Fibroblast of skin of back (primary cell): ENCODE measurements at places on chromosomes 3 and 15.

GRCh38 chr15:78315686-78316282 lies 16.4 kb upstream of the SKIC8 start:
- DNase-seq, result no peak

GRCh38 chr3:37922721-37923568 lies 61.3 kb downstream of the CTDSPL start:
- peak; percentile 80 for DNase-seq

- DNase-seq, result no peak
Observed at GRCh38 chr3:180913581-180914404, 1.3 kb downstream of the FXR1 start.

DNA sequence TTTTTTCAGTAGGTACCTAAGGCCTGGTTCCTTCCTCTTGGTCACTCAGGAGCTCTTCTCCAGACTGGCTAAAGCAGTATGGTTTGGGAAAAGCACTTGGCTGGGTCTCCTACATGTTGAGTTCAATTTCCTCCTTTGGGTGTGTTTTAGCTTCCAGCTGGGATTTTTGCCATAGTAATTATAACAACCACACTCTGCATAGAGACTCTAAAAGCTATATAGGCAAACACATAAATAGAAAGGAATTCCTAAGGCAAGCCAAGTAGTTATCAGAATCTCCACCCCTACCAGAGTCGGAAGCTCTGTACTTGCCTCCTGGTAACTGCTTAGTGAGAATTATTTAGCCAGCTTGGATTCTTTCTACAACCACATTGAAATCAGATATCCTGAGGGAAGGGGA lies 48.6 kb downstream of the FOXL2 start:
- DNase-seq, result peak; percentile 24

- DNase-seq, result peak; percentile 34
Observed at GRCh38 chr3:31132132-31132769, 237.8 kb upstream of the GADL1 start.

DNA sequence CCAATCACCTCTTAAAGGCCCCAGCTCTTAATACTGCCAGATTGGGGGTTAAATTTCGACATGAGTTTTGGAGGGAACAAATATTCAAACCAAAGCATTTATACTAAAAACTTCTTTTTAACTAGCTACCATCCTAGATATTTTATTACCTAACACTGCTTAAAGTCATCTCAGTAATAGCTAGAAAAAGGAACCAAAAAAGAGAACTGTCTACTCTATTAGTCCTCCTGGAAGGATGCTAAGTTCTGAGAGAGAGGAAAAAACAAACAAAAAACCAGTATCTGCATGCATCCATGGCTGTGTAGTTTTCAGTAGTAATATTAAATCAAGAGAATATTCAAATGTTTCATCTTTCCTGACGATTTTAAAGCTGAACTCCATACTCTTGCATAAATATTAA lies 5.8 kb downstream of the CPOX start:
- DNase-seq, result no peak

DNA sequence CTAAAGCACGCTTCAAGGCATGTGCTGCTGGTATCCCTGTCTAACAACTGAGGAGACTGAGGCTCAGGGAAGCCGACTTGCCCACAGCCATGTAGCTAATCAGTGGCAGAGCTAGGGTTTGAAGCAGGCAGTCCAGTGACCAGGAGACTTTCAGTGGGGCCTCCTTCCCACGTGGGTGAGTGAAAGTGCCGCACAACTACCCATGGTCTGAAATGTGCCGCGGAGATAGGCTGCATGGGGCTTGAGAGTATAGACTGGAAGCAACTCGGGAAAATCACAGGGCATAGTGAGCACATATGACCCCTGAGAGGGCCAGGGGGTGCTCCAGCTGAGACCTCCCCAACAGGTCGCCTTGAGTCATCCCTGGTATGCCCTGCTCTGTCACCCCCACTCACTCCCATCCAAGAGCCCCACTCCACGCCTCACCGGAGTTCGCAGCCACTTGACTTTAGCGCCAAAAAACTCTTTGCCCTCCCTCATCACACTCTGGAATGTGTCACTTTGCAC lies 19.1 kb downstream of the FAM174B start:
- no peak for DNase-seq

DNA sequence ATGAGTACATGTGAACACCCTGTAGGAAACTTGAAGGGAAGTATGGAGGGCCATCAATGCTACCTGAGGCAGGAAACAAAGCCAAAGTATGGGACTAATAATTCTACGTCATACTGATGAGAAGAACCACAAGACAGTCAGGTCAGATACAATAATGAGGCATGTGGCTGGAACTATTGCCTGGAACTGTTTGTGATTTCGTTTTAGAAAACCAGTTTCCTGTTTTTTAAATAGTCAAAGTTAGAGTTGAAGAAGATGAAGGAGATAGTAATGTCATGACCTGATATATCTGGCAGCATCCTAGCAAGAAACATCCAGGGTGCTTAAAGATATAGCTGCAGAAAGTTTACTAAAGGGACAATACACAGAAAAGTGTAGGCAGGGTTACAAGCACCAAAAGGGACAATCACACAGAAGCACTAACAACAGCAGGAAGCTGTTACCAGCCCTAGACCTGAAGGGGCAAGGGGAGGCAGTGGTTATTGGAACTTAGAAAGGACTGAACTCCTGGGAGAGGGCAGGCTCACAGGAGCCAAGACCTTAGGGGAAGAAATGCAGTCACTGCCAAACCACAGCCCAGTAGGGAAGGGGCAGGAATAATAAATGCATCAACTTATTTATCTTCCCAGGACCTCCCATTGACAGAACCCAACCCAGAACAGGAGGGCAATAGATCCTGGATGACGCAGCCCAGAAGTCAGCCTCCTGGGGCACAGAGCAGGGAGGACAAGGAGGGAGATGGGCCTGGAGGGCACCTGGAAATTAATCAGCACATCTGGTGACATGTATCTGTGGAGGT lies 302.1 kb upstream of the STT3B start:
- no peak for DNase-seq

DNA sequence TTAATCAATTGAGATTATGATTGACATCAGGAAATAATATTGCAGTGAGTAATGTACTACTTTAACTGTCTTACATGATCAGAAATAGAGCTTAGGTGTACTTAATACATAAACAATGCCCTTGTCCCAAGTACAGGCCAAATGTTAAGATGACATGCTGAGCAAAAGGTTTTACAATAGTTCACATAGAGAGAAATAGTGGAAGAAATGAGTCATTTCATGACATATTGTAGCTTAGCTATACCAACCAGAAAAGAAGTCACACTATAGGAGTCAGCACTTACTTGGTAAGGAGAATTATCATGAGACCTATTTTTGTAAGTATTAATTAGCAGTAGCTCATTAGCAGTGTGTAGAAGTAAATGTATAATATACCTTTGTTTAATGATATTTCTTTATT lies 96.4 kb upstream of the NANOGP8 start:
- peak; percentile 55 for DNase-seq

DNA sequence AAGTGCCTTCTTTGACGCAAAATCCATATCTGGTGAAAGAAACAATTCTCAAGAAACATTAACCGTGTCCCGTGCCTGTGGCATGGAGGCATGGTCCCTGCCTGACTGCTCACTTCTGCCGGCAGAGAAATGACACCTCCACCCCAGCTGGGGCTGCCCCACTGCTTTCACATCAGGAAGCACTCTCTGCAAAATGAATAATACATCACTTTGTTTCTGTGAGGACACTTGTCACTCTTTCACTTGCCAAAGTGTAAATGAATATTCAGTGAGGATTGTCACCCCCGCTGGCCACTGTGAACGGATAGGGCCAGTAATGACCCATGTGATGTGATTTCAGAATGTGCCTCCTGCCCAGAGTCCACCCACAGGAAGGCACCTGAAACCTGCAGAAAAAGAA lies 31.1 kb upstream of the SLC24A5 start:
- DNase-seq, result no peak

GRCh38 chr3:10437272-10437994 lies 68.0 kb downstream of the ATP2B2 start:
- peak; percentile 86 for DNase-seq

GRCh38 chr3:46659285-46659684 lies 34.2 kb downstream of the ALS2CL start:
- DNase-seq, result peak; percentile 32

- DNase-seq, result no peak
Observed at GRCh38 chr15:45417303-45417950, 39.1 kb upstream of the GATM start.

DNA sequence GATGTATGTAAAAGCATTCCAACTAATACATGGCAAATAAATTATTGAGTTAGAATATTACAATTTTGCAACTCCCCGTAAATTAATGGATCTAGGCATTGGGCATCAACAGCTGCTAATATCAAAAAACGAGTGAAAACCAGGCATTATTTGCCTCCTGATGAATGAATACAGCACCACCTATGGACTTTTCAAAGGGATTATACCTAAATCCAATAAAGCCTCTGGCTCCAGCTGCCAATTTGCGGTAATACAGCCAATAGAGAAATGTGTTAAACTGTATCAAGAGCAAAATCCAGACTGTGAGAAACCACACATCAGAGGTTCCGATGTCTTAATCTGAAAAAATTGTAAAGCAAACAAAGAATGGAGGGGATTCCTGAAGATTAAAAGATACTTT lies 16.3 kb upstream of the A4GNT start:
- no peak for DNase-seq

DNA sequence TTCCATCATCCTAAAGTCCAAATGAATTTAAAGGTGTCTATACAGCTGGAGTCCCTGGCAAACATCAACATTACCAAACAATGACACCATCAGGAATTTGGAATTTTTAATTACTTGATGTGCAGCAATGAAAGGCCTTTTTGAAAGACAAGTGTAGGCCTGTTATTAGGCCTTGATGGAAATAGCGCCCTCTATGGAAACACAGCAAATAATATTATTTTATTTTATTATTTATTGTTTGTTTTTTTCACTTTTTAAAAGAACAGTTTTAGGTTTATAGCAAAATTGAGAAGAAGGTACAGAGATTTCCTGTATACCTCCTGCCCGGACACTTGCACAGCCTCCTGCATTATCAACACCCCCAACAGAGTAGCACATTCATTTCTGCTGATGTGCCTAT lies 18.1 kb upstream of the OR5AC2 start:
- no peak for DNase-seq

GRCh38 chr15:39327005-39327730 lies 253.7 kb upstream of the THBS1 start:
- DNase-seq, result no peak

GRCh38 chr3:4584456-4585249 lies 91.5 kb downstream of the ITPR1 start:
- no peak for DNase-seq

DNA sequence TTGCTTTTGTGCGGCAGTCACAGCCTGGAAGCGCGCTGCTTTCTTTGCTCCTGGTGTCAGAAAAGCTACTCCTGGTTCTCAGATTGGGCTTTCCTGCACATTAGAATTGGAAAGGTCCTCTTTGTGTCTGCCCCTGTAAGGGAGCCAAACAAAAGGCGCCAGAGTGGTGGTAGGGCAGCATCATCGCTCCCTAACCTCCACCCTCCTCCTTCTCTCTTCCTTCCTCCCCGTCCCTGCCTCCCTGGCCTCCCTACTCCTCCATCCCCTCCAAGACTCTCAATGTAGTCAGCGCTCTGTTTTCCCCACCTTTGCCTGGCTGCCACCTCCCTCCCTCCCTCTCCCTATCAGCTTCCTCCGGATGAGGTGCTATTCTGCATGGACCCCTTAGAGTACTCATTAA lies 65.3 kb downstream of the SH3GL3 start:
- no peak for DNase-seq

- no peak for DNase-seq
Observed at GRCh38 chr3:137065381-137065780, 107.6 kb downstream of the IL20RB start.

DNA sequence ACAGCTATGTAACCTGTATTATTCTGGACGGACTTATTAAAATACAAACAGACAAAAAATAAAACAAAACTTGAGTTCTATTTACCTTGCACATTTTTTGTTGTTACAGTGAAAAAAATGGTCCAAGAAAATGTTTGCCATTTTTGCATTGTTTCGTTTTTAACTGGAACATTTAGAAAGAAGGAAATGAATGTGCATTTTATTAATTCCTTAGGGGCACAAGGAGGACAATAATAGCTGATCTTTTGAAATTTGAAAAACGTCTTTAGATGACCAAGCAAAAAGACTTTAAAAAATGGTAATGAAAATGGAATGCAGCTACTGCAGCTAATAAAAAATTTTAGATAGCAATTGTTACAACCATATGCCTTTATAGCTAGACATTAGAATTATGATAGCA lies 17.1 kb downstream of the LMOD3 start:
- peak; percentile 40 for DNase-seq

DNA sequence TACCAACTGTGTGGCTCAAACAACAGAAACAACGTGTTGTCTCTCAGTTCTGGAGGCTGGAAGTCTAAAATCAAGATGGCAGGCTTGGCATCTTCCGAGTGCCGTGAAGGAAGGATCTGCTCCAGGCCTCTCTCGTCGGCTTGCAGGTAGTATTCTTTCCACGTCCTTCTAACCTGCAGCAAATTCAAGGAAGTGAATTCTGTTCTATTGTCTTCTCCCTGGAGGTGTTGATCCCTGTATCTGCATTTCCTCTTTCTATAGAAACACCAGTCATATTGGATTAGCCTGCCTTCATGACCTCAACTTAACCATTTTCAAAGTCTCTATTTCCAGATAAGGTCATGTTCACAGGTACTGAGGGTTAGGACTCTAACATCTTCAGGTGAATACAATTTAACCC lies 512.1 kb downstream of the GABRG3 start:
- no peak for DNase-seq

DNA sequence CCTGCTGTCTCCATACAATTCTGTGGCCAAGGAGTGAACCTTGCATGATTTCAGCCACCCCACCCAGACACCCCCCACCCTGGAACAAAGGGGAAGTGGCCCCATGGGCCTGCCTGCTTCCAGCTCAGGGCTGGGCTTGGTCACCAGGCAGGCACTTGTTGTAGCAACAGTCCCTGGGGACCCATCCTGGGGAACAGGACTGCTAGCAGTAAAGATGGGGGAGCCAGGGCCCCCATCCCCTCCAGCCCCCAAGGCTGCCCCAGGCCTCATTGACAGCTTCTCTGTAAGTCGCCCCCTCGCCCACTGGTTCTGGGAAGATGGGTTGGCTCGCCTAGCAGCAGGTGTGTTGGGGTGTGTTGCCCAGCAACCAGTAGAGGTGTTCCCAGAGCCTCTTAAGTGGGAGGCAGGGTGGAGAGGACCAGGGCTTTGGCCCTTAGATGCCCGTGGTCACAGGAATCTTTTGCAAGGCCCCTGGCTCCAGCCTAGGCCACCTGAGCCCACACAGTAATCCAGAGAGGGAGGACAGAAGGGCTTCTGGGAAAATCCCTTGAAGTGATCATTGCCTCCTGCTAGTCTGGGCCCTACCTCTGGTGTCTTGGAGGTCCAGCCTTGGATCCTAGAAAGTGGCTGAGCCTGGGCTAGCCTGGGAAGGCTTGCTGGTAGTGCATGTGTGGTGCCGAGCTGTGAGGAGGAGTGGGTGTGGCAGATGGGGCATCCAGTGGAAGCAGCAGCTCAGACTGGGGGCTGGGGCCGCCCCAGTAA lies 48.9 kb downstream of the CYP11A1 start:
- DNase-seq, result peak; percentile 74

GRCh38 chr3:5057272-5057671 lies 64.8 kb upstream of the ARL8B start:
- no peak for DNase-seq
